ENCODE measurements at places on chromosomes 1 and 21. TPM values are rescaled to one million over a fixed set of nuclear protein-coding genes. Genes with fewer than 3 reads are reported as not detected.

Gene MMEL1
- total RNA-seq = not detected

Gene PIGP
- total RNA-seq = 12.9 TPM

- H3K4me3 ChIP-seq = no peak overlapping the region
- H3K4me1 ChIP-seq = no peaks in the 10 kb centered on the region
- no peak for DNase-seq
- H3K27me3 ChIP-seq = no peaks in the 10 kb centered on the region
- H3K36me3 ChIP-seq = no peaks in the 10 kb centered on the region
Observed at GRCh38 chr1:41800311-41800829, 118.4 kb downstream of the HIVEP3 start.

DNA sequence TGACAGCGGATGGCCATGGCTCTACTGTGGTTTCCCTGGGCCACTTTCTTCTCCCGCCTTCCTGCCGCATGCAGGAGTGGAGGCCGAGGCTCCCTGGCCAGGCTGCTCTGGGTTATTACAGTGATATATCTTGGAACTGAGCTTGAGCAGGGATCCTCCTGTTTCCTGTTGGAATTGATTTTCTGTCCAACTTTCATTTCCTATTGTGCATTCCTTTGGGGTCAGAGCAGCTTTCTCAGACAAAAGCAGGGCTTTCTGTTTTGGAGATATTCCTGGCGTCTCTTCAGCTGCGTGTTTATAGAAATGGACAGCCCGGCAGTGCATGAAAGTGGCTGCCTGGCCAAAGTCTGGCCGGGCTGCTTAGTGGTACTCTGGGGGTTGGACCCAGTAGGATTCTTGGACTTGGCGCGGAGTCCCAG lies 146.4 kb downstream of the KIF26B start:
- H3K36me3 ChIP-seq = no peaks in the 10 kb centered on the region
- no peaks in the 10 kb centered on the region for H3K4me1 ChIP-seq
- no peak overlapping the region for H3K4me3 ChIP-seq
- H3K27me3 ChIP-seq = no peaks in the 10 kb centered on the region
- no peak for DNase-seq

DNA sequence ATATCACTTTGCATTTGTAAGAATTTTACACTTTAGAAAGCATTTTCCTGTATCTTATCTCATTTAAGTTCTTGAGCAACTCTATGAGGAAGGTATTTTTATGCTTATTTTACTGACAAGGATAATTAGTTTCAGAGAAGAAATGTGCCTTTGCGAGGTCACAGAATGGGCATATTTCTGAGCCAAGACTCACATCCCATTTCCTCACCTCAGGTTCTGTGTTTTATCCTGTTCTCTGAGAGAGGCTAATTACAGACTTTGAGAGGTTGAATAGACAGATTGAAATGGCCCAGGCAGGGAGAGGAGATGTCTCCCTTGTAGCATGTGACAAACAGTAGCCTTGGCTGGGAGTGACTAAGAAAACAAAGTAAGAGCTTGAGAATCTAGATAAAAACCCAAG lies 39.1 kb upstream of the ZC3H11B start:
- H3K27me3 ChIP-seq = no peaks in the 10 kb centered on the region
- H3K4me3 ChIP-seq = no peak overlapping the region
- DNase-seq = no peak
- H3K4me1 ChIP-seq = no peaks in the 10 kb centered on the region
- no peaks in the 10 kb centered on the region for H3K36me3 ChIP-seq
- H3K27ac ChIP-seq = no peak overlapping the region

Data from H1 (cell line).